ENCODE measurements at places on chromosomes 6 and 20. TPM values are rescaled to one million over a fixed set of nuclear protein-coding genes. Genes with fewer than 3 reads are reported as not detected.

DNA sequence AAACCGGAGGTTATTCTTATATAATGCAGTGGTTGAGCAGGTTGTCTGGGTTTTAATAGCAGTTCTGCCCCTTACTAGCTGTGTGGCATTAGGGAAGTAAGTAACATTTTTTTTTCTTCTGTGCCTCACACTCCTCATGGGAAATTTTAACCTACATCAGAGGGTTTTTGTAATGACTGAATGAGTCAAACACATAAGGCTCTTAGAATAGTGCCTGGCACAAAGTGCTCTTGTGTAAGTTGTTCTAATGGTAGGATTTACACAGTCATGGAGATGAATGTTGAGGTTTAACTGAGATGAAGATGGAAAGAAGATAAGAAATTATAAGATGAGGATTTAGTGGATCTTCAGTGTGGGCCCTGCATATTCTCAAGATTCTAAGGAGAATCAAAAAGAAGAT, 68.4 kb upstream of the PHIP start:
- DNase-seq, result no peak
- no peaks in the 10 kb centered on the region for H3K36me3 ChIP-seq
- H3K27ac ChIP-seq, result no peak overlapping the region
- H3K4me1 ChIP-seq, result no peaks in the 10 kb centered on the region
- H3K27me3 ChIP-seq, result no peaks in the 10 kb centered on the region

GRCh38 chr6:5471044-5471443, 209.7 kb downstream of the FARS2 start:
- H3K36me3 ChIP-seq, result no peaks in the 10 kb centered on the region
- H3K4me3 ChIP-seq, result peak overlapping the region; percentile 36
- no peaks in the 10 kb centered on the region for H3K27me3 ChIP-seq
- H3K27ac ChIP-seq, result no peak overlapping the region

TREM1 gene
- 1.8 TPM for total RNA-seq

INSM1 gene
- not detected for total RNA-seq

RCAN2 gene
- 15.6 TPM for total RNA-seq

Measured in osteoblast (primary cell).